ENCODE measurements at places on chromosomes 2 and 18. TPM values are rescaled to one million over a fixed set of nuclear protein-coding genes. Genes with fewer than 3 reads are reported as not detected.

XDH gene
- polyA plus RNA-seq: not detected

SLC30A3 gene
- polyA plus RNA-seq: not detected

TUBA3E gene
- polyA plus RNA-seq: 0.20 TPM

SPP2 gene
- not detected for polyA plus RNA-seq

COL4A4 gene
- polyA plus RNA-seq: 0.67 TPM

DLGAP1 gene
- 112 TPM for polyA plus RNA-seq

CIB4 gene
- not detected for polyA plus RNA-seq

INO80D gene
- polyA plus RNA-seq: 8.8 TPM

RIT2 gene
- polyA plus RNA-seq: 15.9 TPM

AQP4 gene
- 71.7 TPM for polyA plus RNA-seq

SULT1C2 gene
- not detected for polyA plus RNA-seq

BOLL gene
- 1.8 TPM for polyA plus RNA-seq

SERPINB7 gene
- not detected for polyA plus RNA-seq

PKP4 gene
- 82.5 TPM for polyA plus RNA-seq

TM4SF20 gene
- polyA plus RNA-seq: 0.55 TPM

NTSR2 gene
- 1.7 TPM for polyA plus RNA-seq

DTNA gene
- polyA plus RNA-seq: 75.9 TPM

TMX3 gene
- 64.2 TPM for polyA plus RNA-seq

WDR35 gene
- polyA plus RNA-seq: 7.0 TPM

TMEM163 gene
- polyA plus RNA-seq: 3.3 TPM

PHLPP1 gene
- 26.8 TPM for polyA plus RNA-seq

NGEF gene
- polyA plus RNA-seq: 5.7 TPM

ABCB11 gene
- polyA plus RNA-seq: 0.03 TPM

SOWAHC gene
- polyA plus RNA-seq: 0.74 TPM

KLHL30 gene
- not detected for polyA plus RNA-seq

GRP gene
- polyA plus RNA-seq: not detected

ARHGEF33 gene
- polyA plus RNA-seq: 130 TPM

KIAA1328 gene
- 3.3 TPM for polyA plus RNA-seq

PSMD1 gene
- 235 TPM for polyA plus RNA-seq

RAB6D gene
- polyA plus RNA-seq: 1.7 TPM

HRH4 gene
- not detected for polyA plus RNA-seq

Data from Purkinje cell (primary cell).